ENCODE measurements at places on chromosomes 4 and X. TPM values are rescaled to one million over a fixed set of nuclear protein-coding genes. Genes with fewer than 3 reads are reported as not detected.

DNA sequence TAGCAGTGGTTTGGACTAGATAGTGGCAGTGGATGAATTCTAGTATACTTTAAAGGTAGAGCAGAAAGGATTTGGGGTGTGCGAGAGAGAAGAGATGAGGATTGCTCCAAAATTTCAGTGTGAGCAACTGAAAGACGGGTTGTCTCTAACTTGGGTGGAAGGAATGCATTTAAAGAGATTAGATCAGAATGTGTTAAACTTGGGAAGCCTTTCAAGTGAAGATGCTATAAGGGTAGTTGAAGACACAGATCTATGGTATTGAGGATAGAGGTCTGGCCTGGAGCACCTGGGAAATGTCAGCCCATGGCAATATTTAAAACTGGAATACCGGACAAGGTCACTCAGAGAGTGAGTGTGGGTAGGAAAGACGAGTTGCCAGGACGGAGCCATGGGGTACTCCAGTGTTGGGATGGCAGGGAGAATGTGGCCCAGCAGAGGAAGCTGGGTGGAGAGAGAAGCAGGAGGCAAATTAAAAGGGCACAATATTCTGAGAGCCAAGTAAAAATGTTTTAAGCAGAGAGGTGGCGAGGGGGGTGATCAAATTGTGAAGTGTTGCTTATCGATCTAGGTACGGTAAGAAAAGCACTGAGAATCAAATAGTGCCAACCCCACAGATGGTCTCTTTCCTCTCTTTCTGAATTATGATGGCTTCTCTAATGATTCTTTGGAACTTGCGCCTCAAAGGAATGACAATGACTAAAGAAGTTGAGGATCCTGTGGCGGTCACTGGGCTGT is 50.5 kb downstream of the ENOPH1 start:
- DNase-seq: no peak

DNA sequence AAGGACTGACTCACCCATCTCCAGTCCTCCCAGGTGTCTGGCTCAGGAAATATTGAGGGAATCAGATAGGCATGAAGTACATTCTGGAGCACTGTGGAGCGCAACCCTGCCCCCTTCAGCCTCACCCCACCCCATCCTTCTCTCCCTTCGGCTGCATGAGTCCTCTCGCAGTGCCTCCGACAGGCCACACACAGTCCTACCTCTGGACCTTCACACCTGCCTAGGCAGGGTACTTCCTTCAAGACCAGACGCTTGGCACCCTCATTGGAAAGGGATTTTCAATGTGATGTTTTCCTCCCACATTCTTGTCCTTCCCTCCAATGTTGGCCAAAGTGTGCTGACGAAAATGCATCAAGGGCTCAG is 26.8 kb upstream of the PPP2R2C start:
- no peak for DNase-seq

NLGN4X gene
- 13.6 TPM for polyA plus RNA-seq

ARHGEF9 gene
- 38.7 TPM for polyA plus RNA-seq

GRCh38 chr4:151824656-151825055 is 63.8 kb upstream of the GATB start:
- peak; percentile 14 for DNase-seq

All from left renal pelvis (tissue), 4 donors.